ENCODE measurements at places on chromosomes 2 and 18. TPM values are rescaled to one million over a fixed set of nuclear protein-coding genes. Genes with fewer than 3 reads are reported as not detected.

GRCh38 chr2:30927465-30928075, 120.3 kb upstream of the CAPN13 start:
- no peak for DNase-seq

DNA sequence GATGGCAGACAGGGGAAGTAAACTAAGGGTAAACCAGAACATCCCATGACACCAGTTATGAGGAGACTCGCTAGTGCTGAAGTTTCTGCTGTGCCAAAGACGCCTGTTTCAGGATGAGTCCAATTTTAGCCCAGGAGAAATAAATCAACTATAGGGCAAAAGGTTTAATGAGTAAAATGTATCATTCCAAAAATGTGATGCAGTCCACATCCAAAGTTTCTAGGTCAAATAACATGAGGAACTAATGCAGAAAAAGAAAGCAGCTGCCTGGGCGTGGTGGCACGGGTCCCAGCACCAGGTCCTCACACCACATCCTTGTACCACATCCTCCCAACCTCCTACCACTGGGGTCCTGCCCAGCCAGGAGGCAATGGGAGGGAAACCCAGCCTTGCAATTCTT, 126.9 kb upstream of the CTAGE1 start:
- no peak for DNase-seq

- DNase-seq = no peak
These were observed 15.4 kb upstream of the MSGN1 start for GRCh38 chr2:17800693-17801458.

DNA sequence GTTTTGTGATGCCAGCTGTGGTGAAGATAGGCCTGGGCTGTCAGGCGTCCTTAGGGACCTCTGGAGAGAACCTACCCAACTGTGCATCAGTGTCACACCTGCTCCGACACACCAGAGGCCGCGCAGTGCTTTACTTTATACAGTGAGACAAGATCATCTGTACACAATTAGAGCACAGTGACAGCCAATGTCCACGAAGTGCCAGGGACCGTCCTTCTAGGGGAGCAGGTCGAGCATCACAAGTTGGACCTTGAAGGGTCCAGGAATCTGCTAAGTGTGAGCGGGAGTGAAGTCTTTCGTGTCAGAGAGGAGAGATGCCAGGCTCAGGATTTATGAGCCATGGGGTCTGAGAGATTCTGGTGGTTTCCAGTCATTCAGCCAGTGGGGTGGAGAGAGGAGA, 104.2 kb downstream of the TMEM18 start:
- DNase-seq = no peak

Gene XPO1
- total RNA-seq = 122 TPM

DNA sequence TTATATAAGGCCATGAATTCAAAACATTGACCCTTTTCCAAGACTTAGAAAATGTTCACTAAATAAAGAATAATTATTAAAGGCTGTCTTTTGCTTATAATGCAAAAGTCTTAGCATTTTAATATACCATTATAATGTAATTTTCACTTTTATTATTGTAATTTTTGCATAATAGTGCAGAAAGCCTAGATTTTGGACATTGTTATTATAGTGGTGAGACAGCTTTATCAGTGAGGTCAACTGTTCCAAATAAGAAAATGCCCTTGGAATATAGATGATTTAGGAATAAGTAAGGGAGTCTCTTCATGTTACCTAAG, 56.6 kb downstream of the ATIC start:
- DNase-seq = no peak

Gene FRZB
- total RNA-seq = 0.08 TPM

Data from H4 (cell line).